Stimulated activated CD8-positive, alpha-beta memory T cell treated with anti-CD3 and anti-CD28 coated beads, Interleukin-15, amount 100 ng/mL, for 48 hours (primary cell): ENCODE measurements at places on chromosomes 7 and 10.

DNA sequence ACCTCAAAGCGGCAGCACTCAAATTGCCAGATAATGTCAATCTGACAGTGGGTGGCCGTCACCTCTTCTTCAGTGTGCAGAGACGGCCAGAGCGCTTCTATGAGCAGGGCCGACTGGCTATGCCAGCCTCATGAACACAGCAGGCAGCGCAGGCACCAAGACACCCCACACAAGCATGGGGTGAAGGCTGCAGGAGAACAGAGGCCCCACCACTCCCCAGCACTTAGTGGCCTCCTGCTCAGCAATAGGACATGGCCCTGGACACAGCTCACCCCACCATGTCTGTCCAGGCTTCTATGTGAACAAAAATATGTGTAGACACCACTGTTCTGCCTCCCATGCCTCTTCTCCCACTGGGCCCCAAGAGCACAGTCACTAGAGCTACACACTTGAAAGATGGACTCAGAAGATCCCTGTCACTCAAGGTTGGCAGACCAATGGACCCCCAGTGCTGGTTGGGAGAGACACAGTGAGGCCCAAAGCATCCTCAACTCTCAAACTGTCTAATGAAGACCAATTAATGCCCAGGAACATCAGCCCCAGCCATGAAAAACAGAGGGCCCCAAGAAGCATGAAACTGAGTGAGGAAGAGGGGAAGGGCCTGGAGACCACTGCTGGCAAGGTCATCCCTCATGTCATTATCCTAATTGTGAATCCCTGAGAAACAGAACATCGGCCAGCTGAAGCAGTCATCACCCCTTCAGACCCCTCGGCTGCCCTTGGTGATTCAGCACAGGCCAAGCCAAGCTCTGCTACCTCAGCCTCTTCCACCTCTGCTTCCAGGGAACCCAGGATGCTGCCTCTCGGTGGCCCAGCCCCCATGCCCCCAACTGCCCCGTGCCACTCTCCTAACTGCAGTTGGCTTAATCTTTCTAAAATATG lies 77.7 kb downstream of the GRID1 start:
- DNase-seq = no peak

DNA sequence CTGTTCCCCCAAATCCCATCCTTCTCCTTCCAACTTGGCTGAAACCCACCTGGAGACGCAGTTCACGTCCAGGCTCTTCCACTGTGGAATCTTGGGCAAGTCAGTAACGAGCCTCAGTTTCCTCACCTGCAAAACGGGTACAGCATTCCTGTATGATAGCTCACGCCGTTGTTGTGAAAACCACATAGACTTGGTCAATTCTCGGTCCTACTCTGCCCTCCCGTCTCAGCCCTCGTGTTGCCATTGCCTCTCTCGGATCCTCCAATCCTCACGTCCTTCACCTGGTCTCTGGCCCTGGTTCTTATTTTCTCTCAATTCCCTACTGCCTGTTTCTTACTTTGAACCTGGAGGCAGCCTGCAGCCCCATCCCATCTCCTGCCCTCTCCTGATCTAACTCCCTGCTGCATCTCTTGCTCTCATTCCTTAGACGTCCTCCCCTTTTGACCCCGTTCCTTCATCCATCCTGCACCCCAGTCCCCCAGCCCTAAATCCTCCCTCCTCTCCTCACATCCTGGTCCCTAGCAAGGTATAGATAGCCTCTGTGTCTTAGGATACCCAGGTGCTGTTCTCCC lies 2.0 kb upstream of the MUC12 start:
- DNase-seq = no peak

GRCh38 chr10:99124376-99124775 lies 111.3 kb downstream of the HPSE2 start:
- no peak for DNase-seq

- DNase-seq = no peak
Observed at GRCh38 chr10:102596506-102596971, 47.7 kb upstream of the TRIM8 start.

DNA sequence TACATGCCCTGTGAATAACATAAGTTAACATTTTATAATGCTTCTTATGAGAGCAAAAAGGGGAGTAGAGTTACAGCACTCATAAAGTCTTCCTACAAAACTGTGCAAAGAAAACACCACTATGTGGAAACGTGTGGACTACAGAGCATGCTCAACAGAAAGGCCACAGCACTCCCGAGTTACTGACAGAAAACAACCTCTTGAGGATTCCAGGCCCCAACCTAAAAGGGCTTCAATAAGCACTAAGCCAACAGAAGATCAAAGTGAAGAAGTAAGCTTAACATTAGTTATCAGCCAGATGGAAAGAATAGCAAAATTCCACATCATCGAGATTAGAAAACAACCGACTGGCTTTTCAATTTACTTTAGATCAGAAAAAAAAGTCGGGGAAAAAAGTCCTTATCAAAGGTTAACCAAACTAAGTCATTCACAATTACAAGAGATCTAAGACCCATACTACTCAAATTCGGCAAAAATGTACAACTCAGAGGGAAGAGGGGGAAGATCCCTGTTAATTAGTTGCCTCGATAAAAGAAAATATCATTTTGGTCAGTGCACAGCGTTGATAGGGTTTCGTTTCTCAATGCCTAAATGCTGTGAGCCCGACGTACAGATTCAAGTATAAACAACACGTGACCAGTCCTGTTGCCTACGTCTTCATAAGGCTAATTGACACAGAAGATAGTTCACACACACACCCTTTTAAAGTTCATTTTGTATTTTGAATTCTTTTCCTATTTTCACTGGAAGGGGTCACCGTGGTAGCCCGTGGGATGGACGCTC lies 1.4 kb downstream of the KBTBD2 start:
- no peak for DNase-seq

GRCh38 chr7:78783179-78783962 lies 670.1 kb downstream of the MAGI2 start:
- DNase-seq = no peak

- DNase-seq = no peak
Observed at GRCh38 chr10:6138456-6138855, 49.6 kb downstream of the RBM17 start.

GRCh38 chr10:69578508-69578991 lies 5.3 kb upstream of the NEUROG3 start:
- DNase-seq = no peak

- no peak for DNase-seq
Observed at GRCh38 chr10:68109331-68109730, at the start of gene MYPN. MYPN (plus strand) TSS chr10:68109488; CDS start chr10:68121439, 11,951 bp downstream.

GRCh38 chr7:131950758-131951157 lies 394.3 kb upstream of the PODXL start:
- no peak for DNase-seq

GRCh38 chr7:76282344-76283253 lies 19.9 kb upstream of the HSPB1 start:
- DNase-seq = no peak

GRCh38 chr10:108090476-108091215 lies 926.1 kb upstream of the SORCS1 start:
- DNase-seq = no peak

DNA sequence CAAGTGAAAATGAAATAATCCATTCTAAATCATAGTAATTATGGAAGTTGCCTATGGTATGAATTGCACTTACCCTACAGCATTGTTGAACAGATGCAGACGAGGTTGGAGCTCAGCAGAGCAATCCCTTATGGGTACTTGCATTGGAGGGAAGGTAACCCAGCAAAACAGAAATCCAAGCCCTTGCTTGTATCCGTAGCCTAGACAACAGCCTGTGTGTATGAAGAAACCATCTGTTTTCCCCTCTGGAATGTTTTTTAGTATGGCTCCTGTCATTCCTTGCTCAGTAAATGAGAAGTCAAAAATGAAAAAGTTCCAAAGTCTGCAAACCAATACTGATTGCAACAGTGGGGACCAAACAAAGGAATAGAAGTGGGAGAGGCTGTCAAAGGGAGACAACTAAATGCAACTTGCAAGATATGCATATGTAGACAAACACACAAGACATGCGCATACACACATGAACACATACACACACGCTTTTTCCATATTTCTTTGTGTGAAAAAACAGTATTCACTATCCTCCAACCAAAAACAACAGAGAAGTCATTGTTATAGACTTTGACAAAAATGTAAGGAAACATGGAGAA lies 260.8 kb downstream of the DYNC1I1 start:
- no peak for DNase-seq

GRCh38 chr7:83655951-83656556 lies 7.1 kb upstream of the SEMA3E start:
- no peak for DNase-seq

DNA sequence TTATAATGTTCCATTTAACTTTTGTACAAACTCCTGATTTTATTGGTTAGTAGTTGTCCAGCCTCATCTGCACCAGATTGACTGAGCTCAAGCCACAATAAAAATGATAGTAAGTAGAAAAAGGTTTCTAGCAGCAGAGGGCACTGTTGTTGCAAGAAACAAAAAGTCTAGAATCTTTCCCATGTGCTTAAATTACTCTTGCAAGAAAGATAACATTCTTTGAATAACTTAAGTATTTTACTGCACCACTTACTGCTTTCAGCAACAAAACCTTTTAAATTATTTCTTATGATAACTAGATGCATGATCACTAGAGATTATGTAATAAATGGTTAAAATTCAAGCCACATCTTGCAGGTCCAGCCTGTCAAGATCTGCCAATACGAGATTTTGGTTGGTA lies 27.0 kb downstream of the LMOD2 start:
- no peak for DNase-seq

GRCh38 chr7:139035586-139036353 lies at the start of gene ZC3HAV1L:
ZC3HAV1L (minus strand) TSS chr7:139036042; CDS start chr7:139036017, 25 bp downstream.
- peak; percentile 50 for DNase-seq

- DNase-seq = no peak
Observed at GRCh38 chr7:70655694-70656093, 476.2 kb upstream of the GALNT17 start.

DNA sequence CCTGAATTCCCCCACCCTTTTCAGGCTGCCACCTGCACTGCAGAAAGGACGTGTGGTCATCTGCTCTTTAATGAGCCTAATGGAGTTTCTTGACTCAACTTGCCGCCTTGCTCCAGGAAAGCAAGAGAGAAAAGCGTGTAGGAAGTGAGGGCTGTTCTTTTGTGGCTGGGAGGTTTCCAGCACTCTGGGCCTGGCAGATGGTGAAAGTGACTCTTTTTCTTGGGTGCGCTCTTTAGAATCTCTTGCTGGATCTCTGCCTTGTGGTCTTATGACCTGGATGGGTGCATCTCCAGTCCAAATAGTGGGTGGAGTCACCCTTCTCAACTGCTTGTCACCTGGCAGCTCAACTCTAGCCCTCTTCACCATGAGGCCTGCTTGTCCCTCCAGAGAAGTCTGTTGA lies 244.0 kb downstream of the SORCS1 start:
- no peak for DNase-seq

DNA sequence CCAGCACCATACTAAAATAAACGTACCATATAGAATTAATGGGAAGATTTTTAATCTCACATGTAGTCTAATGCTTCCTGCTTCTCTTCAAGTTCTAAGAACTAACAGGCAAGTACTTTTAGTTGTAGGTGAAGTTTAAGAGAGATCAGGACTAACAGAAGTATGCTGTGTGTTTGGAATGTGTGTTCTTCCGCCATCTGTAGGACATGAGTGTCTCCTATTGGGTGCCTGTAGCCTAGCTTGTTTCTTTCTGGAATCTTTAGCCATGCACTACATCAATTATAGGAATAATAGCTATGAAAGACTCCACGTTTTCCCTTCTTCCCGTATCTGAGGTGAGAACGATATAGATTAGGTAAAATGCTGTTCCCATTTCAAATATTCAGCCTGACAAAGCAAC lies 140.2 kb upstream of the AHR start:
- no peak for DNase-seq

- no peak for DNase-seq
Observed at GRCh38 chr7:82961240-82961639, 201.4 kb downstream of the PCLO start.
